ENCODE measurements at places on chromosomes 7 and 10. TPM values are rescaled to one million over a fixed set of nuclear protein-coding genes. Genes with fewer than 3 reads are reported as not detected.

Gene CFAP43
- total RNA-seq, result 0.24 TPM

DNA sequence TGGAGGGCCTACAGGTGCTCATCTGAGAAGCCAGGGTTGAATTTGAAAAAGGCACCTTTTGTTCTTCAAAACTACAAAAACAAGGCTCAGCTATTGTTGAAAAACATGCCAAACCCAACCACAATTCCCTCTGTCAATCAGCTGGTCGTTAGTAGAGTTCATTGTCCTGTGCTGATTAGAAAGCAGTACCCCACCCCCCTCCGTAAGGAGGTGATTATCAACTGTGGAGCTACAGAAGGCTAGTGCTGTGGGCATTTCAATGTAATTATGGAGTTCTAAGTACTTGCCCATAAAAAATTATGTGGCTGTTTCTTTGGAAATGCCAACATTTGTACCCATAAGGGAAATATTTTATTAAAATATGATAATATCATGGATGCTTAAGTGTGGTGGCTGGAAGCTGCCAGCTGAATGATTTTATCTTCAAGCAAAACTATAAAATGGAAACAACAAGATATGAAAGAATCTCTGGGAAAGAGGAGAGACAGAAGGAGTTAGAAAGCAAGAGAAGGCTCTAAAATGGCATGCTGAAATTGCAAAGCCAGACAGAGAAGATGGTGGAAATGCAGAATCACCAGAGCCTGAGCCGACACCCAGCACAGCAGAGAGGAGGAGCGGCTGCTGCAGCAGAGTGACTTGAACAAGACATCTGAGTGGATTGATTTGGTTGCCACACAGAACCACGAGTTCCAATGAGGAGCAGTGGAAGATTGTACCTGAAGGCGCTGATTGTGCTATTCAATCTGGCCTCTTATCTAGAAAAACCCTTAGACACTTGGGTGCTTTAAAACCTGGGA, 179.5 kb upstream of the LRGUK start:
- DNase-seq, result no peak

DNA sequence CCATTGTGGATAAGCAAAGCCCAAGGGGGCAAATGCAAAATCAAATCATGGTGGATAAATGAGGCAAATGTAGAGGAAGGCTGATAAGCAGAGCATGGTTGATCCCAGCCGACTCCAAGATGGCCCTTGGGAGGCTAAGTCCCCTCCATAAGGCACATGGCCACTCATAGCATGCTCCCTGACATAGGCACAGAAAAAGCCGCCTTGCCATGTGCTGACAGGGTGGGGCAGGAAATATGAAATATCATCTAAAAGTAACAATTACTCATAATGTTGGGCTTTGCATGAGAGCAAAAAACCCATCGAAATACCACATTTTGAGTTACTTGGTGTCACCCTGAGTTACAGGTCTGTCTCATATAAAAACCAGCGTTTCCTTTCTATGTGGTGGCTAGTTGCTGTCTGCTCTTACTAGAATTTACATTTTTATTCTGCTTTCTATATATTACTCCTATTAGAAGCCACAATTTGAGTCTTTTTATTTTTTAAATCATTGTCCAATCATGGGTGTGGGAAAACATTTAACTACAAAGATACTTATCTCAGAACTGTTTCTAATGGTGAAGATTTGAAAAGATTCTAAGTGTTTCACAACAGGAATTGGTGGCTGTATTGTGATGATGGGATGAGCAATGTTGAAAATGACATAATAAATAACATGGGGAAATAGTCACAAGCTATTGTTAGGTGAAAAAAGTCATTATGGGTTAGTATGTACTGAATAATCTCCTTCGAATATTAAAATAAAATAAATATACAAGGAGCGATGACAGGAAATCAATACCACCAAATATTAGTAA, 102.7 kb downstream of the CUBN start:
- no peak for DNase-seq

GRCh38 chr7:157667261-157667660, 330.5 kb downstream of the DNAJB6 start:
- DNase-seq, result no peak

Gene LIPM
- not detected for total RNA-seq

GRCh38 chr7:102404005-102404861, 8.1 kb downstream of the PRKRIP1 start:
- peak; percentile 30 for DNase-seq

Gene EPO
- total RNA-seq, result not detected

DNA sequence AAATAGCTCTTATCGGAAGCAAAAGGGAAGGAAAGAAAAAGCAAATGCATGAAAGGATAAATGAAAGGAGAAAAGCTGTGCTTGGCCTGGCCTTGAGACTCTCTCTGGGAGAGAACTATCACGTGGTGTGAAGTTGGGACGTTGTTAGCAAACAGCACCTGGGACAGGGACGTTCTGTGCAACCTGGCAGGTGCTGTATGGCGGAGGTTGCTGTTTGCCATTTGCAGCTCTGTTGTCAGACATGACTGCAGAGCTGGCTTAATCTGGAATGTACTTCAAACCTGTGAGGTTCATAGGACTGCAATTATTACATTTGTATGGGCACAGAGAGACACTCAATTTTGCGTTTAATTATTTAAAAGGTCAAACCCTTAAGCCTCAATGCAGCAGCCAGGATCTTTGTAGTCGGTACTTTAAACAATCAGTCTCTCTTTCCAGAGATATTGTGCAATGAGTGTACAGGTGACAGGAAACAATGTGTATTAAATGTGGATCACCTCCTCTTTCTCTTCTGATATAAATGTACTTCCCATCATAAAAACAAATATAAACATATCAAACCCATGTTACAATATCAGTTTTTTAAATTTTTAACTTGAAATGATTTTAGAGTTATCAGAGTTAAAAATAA, 800.5 kb upstream of the KCND2 start:
- DNase-seq, result no peak

- DNase-seq, result no peak
Observed at GRCh38 chr7:25652366-25652765, 424.1 kb upstream of the NPVF start.

DNA sequence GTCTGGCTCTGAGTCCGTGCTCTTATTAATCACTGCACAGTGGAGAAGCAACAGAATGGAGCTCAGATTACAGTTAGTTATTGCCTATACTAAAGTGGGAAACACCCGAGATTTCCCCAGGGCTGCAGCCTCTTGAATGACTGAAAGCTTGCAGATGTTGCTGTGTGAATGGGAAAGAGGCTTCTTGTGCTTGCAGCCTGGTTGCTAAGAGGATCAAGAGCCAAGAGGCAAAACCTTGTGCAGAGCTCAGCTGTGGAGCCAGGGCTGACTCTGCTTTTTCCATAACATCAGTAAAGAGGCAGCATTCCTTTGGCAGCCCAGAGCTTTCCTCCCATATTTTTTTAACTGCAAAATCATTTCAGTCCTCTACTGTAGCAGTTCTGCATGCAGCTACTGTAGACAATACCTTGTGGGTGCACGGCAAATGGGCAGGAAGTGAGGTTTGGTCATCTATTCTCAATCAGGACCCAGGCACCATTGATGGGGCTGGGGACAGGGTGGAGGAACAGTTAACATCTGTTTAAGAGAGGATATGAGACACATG, 86.5 kb downstream of the RALA start:
- DNase-seq, result peak; percentile 81

GRCh38 chr10:61760943-61761824, 98.5 kb downstream of the CABCOCO1 start:
- peak; percentile 91 for DNase-seq

Gene CYP3A4
- not detected for total RNA-seq

DNA sequence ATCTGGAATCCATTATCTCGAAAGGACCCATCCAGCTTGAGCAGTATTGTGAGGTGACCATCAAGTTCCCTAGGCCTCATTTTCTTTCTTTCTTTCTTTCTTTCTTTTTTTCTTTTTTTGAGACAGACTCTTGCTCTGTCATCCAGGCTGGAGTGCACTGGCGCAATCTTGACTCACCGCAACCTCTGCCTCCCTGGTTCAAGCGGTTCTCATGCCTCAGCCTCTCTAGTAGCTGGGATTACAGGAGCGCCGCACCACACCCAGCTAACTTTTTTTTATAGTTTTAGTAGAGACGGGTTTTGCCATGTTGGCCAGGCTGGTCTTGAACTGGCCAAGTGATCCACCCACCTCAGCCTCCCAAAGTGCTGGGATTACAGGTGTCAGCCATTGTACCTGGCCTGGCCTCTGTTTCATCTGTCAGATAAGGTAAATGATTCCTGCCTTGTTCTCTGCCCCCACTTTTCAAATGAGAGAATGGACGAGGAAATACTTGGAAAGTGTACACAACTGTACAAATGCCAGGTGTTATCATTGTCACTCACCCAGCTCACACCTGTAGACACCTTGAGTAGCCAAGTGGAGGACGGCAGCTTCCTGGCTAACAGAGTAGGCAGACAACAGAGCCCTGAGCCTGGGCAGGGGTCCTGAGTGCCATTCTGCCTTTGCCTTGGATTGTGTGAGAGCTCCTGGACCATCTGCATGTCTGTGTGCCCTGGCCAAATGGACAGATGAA, 54.1 kb downstream of the HK1 start:
- no peak for DNase-seq

DNA sequence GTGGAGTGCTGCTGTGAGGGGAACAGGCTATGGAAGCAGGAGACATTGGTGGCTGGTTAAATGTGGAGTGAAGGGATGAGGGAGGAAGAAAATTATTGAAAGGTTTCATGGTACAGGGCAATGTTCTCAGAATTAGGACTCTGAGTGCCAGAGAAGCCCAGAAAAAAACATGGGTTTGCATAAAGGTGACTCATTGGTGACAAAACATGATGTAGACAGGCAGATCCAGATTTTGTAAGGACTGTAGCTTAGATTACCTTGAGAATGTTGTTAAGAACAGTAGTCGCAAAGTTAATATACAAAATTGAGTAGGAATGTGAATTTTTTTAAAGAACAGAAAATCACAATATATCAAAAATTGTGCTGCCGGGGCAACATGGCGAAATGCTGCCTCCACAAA, 134.9 kb upstream of the ZNF438 start:
- DNase-seq, result no peak

DNA sequence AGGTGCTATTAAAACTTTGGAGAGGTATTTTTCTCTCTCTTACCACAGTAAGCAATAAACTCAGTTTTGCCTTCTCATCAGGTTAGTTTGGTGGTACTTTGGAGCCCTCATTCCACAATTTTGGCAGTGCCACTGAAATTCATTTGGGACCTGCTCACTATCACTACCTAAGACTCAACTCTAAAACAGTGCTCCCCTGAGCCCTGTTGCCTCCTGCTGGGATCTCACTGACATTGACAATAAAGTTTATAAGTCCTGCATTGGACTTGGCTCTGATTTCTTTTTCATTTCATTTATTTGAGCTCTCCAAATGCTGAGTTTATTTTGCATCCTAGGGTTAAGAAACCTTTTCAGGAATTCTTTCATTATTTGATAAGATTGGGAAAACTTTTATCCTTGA, 130.8 kb upstream of the HPS1 start:
- no peak for DNase-seq

GRCh38 chr10:71635251-71635866, 84.2 kb downstream of the C10orf105 start:
- DNase-seq, result no peak

Gene CAV1
- total RNA-seq, result 384 TPM

Gene STEAP2
- total RNA-seq, result 2.3 TPM

Gene C7orf57
- not detected for total RNA-seq

DNA sequence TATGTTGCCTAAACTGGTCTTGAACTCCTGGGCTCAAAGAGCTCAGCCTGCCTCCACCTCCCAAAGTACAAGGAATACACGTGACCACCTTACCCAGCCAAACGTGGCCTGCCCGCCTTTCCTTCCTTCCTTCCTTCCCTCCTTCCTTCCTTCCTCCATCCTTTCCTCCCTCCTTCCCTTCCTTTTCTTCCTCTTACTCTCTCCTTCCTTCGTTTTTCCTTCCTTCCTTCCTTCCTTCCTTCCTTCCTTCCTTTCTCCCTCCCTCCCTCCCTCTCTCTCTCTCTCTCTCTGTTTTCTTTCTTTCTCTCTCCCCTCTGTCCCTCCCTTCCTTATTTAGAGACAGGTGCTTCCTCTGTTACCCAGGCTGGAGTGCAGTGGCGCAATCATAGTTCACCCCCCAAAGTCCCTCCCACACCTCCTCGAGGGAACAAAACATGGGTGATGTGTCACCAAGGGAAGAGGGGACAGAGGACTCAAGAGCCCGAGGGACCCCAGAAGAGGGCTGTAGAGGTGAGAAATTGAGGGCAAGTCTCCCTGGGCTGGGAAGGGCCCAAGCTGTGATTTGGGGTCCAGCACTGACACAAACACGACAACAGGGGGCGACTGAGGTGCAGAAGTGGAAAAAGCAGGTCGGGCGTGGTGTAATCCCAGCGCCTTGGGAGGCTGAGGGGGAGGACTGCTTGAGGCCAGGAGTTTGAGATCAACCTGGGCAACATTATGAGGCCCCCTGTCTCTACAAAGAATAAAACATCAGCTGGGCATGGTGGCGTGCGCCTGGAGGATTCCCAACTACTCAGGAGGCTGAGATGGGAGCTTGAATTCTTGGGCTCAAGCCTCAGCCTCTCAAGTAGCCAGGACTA, 28.1 kb downstream of the EPHB4 start:
- DNase-seq, result peak; percentile 24

Gene SPDYE2
- total RNA-seq, result not detected

DNA sequence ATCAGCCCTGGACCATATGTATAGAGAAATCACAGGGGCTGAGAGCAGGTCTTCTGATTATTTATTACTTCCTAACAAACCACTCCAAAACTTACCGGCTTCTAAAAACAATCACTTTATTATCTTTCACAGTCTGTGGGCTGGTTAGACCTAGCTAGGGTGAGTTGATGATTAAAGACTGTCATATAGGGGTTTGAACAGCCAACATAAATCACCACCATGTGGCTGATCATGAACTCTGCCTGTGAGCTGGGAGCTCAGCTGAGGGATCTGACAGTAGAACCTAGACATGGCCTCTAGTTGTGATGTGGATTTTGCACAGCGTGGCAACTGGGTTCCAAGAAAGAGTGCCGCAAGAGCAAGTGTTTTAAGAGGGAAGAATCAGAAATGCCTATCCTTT, 305.4 kb downstream of the CSTF2T start:
- DNase-seq, result no peak

GRCh38 chr7:72292794-72293193, 119.3 kb downstream of the CALN1 start:
- no peak for DNase-seq

GRCh38 chr10:126551202-126551601, 119.3 kb downstream of the C10orf90 start:
- peak; percentile 29 for DNase-seq

DNA sequence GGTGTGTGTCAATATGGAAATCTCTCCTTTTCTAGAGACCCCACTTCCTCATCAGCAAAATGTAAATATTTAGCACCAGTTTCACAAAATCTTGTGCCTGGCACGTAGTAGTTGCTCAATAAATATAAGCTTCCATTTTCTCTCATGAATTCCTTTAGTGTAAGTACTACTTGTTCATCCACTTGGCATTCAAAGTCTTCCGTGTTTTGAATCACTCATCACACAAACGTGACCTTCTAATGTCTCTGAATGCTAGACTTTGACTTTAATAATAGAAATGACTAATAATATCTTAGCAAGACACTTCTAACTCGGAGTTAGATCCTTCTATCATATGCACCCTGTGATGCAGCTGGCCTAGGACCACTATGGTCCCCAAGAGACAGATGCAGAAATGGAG, 168.7 kb upstream of the ZNF32 start:
- peak; percentile 73 for DNase-seq

All from astrocyte (in vitro differentiated cells and primary cell).